ENCODE measurements at places on chromosomes 13 and 19. TPM values are rescaled to one million over a fixed set of nuclear protein-coding genes. Genes with fewer than 3 reads are reported as not detected.

Gene ATP8B3
- 0.65 TPM for total RNA-seq

Gene SIRT2
- 63.2 TPM for total RNA-seq

Gene CCDC70
- not detected for total RNA-seq

Gene KMT5C
- total RNA-seq: 3.0 TPM

Gene ZSCAN4
- total RNA-seq: not detected

Gene LPAR2
- 0.40 TPM for total RNA-seq

Data from lung microvascular endothelial cell (primary cell).